CD4-positive, alpha-beta T cell treated with Interferon gamma for 1 hour (primary cell): ENCODE measurements at places on chromosomes 4 and X.

GRCh38 chr4:26804451-26804850 is 56.2 kb upstream of the STIM2 start:
- no peak for DNase-seq

DNA sequence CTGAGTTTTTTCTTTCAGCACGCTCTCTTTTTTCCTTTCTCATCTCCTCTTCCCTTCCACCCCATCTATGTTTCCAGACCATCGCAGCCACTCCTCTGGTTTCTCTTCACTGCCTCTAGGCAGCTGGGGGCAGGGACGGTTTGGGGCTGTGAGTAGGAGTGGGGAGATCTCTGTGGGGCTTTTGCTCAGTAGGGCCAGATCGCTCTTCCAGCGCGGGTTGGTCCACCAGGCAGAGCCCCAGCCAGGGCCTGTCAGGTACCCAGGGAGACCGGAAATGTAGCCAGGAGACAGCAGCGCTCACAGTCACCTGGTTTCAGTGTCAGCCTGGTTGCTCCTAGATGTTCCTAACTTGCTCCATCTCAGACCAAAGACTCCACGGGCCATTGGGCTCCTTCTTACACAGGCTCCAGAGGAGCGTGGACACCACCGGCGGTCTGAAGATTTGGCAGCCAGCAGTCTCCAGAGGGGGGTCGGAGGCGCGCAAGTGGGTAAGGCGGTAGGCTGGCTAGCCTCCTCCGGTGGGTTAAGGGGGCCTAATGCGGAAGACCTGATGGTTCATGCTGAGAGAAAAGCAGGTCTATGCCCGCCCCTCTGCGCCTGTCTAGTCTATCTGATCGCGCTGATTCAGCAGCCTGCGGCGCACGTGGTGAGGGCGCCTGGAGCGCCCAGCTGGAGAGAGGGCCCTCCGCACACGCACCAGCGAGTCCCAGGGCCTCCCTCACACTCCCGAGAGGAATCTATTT is 1.8 kb downstream of the FGF5 start:
- DNase-seq, result no peak

DNA sequence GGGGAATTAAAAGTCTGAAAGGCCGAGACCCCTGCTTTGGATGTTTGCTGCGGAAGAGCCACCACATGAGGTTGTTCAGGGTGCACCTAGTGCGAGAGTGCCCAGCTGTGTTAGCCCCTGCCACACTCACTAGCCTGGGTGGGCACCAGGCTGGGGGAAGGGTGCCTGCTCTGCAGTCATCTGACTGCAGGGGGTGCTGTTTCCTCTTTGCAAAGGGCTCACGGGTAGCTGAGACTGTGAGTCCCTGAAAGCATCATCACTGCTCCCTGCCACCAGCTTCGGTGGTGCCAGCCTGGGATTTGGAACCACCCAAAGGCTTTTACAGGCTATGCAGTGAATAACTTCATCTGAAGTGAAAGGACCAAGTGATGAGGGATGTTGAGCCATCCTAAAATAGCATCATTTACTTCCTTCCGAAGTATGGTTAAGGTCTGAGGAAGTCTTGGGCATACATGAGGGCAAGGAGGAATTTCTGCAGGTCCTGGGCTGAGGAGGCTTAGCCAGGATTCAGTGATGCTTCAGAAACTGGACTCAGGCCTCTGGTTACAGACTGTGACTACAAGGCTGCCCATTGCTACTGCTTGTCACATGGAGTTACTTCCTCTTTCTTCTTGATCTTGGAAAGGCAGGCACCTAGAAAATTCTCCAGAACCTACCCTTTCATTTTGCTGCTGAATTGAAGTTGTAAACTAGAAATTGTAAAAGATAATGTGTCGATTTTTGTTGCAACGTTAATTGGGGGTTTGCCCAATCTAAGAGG is 293.2 kb upstream of the PRPS2 start:
- no peak for DNase-seq

- no peak for DNase-seq
These were observed 57.1 kb upstream of the NKX1-1 start for GRCh38 chr4:1463088-1463926.

DNA sequence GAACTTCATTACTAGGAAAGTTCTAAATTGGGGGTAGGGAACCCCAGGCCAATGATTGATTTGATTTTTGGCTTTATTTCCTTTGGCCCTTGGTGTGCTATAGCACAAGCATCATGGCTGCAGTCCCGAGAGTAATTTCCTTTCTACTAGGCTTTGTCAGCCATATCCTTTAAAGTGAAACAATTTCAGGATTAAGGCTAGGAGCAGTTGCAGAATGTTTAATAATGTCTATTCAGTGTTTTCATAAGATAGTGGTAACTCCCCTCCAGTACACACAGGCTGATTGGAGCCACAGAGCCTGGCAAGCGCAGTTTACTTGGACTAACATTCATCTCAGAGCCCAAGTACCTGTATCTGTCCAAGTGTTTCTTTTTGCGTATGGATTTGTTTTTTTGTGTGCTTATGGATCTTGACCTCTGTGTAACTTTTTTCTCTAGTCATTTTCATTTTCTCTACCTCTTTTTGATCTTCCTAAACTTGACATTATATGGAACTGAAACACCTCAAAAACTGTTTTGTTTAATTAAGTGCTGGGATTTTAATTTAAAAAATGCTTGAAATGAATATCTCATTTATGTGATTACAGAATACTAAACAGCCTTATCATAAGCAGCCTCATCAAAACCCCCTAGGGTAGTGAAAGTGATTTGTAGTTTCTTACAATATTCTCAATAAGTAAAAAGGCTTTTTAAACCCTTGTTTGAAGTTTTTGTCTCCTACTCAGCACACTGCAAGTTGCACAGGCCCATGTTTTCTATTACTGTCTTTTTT is 7.5 kb downstream of the STIM2 start:
- no peak for DNase-seq

GRCh38 chr4:36841583-36842326 is 402.8 kb upstream of the NWD2 start:
- no peak for DNase-seq

GRCh38 chr4:15410750-15411149 is 17.1 kb upstream of the C1QTNF7 start:
- no peak for DNase-seq

DNA sequence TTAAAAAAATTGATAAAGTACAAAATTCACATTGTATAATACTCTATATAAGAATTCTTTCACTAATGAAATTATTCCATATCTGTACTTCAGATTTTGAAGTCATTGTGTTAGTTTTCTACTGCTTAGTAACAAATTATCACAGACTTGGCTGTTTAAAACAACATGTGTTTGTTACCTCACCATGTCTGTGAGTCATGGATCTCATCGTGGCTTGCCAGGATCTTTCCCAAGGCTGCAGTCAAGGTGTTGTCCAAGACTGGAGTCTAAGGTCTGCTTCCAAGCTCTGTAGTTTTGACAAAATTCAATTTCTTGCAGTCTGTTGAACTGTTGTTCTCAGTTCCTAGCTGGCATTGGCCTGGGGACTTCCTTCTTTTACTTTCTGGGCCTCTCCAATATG is 1286.9 kb downstream of the ADGRL3 start:
- no peak for DNase-seq

- DNase-seq, result no peak
These were observed 167.5 kb downstream of the DCTD start for GRCh38 chr4:182749667-182750167.

DNA sequence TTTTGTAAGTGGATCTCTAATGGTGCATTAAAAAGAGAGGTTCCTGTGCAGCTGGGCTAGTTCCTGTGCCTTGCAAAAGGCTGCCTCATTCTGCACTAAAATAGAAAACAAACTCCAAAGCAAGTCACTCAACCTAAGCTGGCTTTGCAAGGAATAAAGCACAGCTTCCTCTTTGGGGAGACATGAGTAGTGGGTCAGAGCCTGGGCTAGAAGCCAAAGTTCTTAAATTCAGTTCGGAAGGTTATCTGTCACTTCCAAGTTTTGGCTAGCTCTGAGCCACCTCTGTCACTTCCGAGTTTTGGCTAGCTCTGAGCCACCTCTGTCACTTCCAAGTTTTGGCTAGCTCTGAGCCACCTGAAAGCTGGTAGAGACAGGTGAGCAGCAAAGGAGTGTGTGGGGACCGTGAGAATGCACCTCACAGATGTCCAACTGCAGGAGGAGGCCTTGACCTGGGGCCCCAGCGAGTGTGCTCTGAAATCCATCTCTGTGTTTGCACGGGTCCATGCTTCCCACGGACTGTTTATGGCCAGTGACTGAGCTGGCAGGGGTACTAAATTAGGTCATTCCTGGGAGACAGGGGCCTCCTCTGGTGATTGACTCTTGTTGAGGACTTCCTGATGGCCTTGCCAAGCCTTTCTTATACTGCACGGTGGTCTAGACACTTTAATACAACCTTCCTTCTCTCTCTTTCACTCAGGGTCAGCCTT is 36.4 kb upstream of the MAMLD1 start:
- DNase-seq, result no peak

DNA sequence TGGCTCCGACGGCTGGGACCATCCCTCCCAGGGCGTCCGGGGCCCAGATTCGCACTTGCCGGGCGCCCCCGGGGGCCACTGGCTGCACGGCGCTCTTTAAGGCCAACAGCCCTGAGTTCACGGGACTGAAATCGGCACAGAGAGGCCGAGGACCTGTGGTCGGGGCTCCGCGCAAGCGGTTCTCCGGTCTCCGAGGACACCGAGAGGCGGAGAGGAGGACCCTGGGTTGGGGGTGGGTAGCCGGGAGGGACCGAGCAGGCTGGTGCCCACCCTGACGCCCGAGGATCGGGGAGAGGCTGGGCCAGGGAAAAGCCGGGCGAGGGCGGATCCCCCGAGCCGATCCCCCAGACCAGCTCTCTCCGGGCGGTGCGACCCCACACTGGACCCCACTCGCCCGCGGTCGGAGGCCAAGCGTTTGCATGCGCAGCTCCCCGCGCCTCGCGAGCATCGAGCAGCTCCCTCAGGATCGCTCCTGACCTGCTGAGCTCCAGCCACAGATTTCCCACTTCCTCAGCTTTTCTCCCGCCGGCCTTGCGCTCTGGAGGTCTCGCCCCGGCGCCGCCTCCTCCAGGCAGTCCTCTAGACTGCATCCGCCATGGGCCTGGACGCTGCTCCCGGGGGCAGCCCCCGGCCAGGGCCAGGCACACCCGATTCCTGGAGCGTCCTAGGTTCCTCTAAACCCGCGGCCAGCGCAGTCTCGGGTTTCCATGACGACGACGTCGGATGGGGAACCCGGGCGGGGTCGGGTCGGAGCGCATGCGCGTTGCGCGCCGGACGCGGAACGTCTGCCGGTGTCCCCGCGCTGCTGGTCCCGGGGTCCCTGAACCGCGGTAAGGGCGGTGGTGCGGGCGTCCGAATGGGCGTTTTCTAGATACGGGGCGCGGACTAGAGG is 17.6 kb upstream of the NAT8L start:
- peak; percentile 87 for DNase-seq

DNA sequence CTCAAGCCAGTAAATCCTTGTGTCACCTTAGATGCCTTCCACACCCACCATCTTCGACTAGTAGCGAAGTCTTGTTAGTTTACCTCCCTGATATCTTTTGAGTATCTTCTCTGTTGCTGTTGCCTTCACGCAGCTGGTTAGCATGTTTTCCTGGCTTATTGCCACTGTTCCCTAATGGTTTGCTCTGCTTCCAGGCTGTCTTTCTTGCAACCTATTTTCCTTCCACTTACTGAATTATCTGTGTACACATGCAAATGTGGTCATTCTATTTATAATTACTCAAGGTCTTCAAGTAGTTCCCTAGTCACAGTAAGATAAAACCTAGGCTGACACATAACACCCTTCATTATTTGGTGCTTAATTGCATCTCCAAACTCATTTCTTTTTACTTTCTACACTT is 89.5 kb downstream of the UGT8 start:
- no peak for DNase-seq

DNA sequence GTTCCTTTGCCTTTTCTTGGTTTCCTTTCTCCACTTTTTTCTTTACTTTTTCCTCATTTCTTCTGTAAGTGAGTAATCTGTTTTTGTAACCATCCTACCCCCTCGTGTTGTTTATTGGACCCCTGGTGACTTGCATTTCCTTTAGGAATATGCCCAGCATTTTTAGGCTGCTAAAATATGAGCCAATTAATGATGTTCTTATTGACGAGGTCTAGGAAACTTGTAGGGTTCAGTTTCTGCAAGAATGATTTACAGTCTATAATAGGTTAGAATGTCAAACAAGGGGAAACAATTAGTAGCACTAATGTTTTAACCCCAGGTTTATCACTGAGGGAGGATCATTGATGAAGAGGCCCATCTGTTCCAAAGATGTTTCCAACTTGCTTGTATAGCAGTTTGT is 79.0 kb downstream of the CPE start:
- DNase-seq, result no peak

DNA sequence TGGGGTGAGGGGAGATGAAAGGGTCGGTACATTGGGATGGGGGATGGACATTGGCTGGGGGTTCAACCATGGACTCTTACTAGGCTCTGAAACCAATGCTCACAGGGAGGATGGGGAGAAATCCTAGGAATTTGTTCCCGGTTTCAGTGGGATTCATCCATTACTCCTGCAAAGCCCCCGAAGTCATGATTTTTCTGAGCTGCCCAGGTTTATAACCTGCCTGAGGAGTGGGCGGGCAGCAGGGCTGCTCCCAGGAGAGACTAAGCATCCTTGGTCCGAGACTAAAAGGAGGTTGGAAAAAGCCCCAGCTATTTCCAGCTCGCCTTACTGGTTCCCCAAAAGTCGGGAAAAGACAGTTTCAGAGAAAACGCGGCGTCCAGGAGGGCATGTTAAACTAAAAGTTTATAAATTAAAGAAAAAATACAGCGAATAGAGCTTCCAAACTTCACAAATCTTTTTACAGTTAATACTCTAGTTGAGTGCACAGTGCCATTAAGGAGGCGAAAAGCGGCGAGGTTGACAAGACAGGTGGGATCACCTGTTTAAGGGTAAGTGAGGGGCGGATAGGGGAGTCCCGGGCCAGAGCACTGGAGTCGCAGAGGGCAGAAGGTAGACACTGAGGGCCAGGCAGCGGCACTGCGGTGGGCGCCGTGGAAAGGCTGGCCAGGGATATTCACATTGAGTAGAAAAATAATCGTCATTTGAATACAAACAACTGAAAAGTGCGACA is 3.7 kb downstream of the NKX3-2 start:
- no peak for DNase-seq

DNA sequence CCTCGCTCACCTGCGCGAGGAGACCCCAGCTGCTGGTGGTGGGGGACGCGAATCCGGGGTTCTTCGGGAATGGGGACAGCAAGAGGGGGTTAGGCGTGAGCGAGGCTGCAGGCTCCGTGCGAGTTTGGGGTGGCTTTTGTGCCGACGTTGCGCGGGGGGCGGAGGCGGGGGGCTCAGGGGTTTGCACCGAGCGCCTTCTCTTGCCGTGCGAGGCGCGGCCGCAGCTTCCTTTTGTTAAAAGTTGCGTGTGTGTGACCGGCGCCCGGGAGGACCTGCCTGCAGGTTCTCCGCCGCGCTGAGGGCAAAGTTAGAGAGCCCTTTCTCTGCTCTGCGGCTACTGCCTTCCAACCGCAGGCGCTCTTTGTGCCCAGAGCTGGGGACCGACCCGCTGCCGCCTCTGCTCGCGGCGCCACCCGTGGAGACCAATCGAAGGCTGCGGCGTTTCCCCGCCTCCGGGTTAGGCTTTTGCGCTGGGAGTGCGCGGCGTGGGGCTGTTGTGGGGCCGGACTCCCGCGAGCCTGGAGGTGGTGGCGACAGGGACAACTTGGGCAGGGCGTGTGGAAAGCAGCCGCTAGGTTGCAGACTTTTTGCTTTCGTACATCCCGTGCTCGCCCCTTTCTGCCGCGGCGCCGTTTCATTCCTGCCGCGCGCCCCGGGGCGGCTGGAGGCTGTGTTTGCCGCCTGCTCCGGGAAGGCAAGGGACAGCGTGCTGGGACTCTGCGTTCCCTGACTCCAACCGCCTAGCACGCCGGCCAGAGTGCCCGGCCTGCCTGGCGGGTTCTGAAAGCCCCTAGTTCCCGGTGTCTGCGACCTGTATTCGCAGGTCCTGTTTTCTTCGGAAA is 716 bp downstream of the KIT start:
- no peak for DNase-seq
